ENCODE measurements at places on chromosomes 5 and 9.

DNA sequence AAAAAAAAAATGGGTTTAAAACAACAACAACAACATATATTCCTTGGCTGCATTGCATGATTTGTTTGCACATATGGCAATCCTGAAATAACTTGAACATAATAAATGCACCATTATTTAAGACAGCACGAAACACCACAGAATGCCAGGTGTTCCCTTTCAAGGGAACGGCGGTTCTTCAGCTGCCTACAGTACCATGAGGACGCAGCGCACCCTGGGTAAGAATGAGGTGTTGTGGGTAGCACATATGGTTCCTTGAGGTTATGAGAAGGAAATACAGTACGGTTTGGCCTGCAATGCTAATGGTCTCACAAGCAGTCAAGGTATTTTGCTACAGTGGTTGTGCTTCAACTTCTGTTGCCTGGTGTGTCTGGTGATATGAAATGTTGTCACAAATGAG, 174.8 kb downstream of the SLC12A2 start:
- DNase-seq = no peak

GRCh38 chr5:59519338-59519737, 374.2 kb downstream of the PDE4D start:
- DNase-seq = no peak

DNA sequence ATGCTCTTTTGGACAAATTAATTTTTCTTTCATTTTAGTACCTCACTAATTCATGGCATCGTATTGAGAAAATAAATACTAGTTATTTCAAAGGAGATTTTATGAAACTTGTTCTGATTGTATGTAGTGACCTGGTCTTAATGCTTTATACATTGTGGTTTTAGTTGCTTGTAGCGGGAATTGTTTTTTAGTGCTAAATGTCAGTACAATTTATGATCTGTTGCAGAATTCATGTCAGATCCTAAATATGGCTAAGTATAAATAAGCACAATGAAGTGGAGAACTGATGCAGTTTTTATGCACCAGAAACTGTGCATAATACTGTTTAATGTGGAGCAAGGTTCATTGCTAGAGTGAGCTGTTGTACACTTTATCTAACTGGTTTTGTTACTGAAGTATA, 308.8 kb downstream of the PJA2 start:
- no peak for DNase-seq

DNA sequence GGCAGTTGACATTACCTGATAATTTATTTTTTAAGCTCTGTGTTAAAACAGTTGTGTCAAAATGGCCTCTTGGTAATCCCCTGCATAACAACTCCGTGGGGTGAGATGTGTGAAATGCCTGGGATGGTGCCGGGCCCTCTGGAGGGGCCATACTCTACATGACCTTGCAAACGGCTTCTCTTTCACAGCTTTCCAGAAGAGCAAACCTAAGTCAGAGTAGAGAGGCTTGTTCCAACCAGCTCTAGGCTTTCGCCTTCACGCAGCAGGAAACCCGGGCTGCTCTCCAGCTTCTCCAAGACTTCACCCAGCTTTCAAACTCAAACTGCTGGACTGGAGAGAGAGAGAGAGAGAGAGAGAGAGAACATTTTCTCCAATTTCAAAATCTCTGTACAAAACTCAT, 120.1 kb downstream of the SNX18 start:
- no peak for DNase-seq

- no peak for DNase-seq
Measured at GRCh38 chr5:149072376-149072775, 9.5 kb upstream of the SH3TC2 start.

GRCh38 chr5:15191012-15191411, 309.0 kb upstream of the FBXL7 start:
- DNase-seq = no peak

- DNase-seq = no peak
Measured at GRCh38 chr5:56099346-56099745, 104.6 kb upstream of the IL6ST start.

DNA sequence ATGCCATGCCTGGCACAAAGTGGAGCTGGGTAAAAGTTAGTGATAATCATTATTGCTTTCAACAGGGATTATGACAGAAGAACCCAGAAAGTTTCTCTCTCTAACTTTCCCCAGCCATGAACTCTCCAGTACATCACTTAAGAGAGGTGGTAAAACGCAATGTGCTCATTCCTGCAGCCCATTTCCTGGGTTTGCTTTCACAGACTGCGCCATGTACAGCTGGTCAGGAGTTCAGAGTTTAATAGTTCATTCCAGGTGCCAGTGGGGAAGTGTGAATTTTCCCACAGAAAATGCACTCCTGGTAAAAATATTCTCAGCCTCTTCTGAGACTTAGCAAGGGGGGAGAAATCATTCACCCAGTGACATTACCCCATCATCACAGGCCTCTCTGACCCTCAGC, 35.5 kb downstream of the ADAM19 start:
- DNase-seq = no peak

DNA sequence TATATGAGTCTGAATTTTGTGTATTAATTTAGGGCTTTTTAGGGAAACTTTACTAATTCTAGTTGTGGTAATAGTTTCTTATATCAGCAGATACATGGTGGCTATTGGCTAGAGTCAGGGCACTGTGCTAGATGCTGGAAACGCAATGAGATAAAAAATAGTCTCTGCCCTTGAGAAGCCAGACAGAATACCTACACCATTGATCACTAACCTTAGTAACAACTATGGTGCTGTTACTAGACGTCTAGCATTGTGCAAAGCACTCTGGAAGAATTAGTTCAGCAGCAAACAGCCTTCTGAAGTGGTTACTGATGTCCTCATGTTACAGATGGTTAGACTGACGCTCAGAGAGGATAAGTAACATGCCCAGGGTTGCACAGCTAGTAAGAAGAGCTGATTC, 61.8 kb downstream of the GDA start:
- DNase-seq = no peak

DNA sequence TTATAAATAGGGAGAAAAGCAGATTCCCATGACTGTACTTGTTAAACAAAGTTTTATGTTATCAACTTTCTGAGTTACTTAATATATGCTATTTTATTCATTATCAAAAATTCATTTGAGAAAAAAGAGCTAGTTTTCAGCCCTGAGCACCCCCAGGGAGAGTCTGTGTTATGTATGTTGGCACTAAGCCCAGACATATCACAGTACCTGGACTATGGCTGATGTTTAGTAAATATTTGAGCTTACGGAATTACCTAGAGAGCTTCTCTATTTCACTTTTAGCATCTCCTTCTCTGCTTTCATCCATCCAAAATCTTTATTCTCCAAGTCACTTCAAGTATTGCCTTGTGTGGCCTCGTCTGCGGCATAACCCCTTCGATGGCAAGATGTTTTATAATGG, 225.9 kb upstream of the PCSK5 start:
- DNase-seq = no peak

- DNase-seq = peak; percentile 72
Measured at GRCh38 chr5:137822158-137822764, 45.4 kb upstream of the MYOT start.

GRCh38 chr5:14421851-14422250, 159.7 kb upstream of the OTULINL start:
- no peak for DNase-seq

DNA sequence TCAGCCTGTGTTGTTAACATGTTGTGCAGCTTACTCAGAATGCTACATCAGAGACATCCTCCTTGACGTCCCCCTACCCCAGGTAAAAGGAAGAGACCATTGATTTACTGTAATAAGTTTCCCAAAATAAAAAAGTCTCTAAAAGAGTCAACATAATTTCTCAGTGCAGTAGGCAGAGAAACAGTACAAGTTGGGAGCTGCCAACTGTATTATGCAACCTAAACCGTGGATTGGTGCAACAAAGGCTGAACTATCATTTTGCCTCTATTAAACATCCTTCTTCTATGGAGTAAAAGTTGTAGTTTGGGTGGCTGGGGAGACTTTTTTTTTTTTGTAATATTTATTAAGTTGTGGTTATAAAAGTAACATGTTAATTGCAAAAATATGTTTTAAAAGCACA, 208.0 kb downstream of the NR3C1 start:
- DNase-seq = no peak

DNA sequence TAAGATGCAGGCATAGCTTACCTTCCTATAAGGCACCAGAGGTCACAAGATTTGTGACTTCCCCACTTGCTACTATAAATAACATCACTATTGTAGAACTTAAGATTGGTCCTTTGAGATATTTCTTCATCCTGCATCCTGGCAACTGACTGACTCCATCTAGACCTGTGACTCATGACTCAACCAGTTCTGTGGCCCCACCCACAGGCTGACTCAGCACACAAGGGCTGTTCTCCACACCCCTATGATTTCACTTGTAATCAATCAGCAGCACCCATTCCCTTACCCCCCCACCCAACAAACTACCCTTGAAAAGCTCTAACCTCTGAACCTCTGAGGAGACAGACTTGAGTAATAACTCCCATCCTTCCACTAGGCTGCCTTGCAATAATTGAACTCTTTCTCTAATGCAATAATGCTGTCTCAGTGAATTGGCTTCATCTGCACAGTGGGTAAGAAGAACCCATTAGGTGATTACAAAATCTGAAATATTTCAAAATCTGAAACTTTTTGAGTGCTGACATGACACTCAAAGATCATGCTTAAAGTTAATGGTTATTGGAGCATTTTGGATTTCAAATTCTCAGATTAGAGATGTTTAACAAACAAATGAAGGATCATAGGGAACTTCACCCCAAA, 296.7 kb downstream of the ARL15 start:
- no peak for DNase-seq

GRCh38 chr9:37141015-37141414, 20.6 kb downstream of the ZCCHC7 start:
- no peak for DNase-seq

DNA sequence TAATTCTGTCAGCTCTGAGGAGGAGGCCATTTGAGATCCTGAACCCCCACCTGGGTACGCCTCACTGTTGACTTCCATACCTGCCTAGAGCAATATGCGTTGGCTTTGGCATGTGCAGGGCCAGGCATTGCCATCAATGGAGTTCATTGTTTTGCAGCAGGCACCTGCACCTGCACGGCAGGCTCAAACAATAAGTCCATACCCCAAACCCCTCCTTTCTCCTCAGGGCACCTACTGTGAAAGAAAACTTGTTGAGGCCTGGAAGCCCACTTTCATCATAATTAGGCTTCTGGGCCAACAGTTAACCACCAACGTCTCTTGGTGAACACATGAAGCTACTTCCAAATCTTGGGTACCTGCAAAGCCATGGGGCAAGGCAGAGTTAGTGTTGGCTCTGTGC, 238.7 kb downstream of the NFIB start:
- DNase-seq = no peak

DNA sequence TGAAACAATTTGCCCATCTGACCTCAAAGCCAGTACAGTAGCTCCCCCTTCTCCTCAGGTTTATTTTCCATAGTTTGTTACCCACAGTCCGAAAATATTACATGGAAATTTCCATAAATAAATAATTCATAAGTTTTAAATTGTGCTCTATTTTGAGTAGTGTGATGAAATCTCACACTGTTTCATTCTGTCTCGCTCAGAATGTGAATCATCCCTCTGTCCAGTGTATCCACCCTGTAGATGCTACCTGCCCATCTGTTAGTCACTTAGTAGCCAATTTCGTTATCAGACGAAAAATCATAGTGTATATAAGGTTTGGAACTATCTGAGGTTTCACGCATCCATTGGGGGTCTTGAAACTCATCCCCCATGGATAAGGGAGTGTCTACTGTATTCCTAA, 100.7 kb upstream of the IL7R start:
- no peak for DNase-seq

- DNase-seq = peak; percentile 79
Measured at GRCh38 chr9:132575005-132575609, 7.3 kb upstream of the BARHL1 start.

- no peak for DNase-seq
Measured at GRCh38 chr9:107112707-107113243, 170.3 kb upstream of the RAD23B start.

DNA sequence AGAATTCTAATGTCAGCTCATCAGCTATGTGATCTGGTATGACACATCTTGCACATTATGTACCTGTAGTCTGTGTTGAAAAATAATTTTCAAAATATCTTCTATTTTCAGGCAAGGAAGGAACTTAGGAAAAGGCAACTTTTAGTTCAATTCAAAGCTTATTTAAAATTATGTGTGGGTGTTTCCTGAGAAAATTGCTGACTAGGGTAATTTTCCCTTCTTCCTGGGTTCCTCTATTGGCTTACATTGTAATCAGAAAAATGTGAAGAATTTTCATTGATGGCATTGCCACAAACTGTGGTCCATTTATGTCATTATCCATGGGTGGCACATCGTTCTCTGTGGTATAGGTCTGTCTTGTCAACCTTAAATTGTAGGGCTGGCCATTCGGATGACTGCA, 328.7 kb upstream of the SGCD start:
- no peak for DNase-seq

DNA sequence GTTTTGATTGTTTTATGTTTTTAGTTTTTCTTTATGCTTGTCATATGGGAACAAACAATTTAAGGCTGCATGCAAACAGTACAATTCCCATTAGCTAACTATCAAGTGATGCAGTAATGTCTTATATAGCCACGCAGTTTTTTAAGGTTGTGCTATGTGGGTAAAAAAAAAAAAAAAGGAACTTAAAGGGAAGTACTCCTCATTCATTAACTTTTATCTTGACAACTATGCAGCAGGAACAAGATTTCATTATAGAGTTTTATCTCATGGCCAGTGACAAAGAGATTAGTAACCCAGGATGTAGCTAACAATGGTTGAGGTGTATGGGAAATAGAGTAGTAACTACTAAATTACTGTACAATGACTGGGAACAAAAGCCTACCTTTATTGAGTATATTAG, 1008.2 kb upstream of the CDH9 start:
- DNase-seq = no peak

- no peak for DNase-seq
Measured at GRCh38 chr9:124467410-124468060, 17.3 kb downstream of the ADGRD2 start.

DNA sequence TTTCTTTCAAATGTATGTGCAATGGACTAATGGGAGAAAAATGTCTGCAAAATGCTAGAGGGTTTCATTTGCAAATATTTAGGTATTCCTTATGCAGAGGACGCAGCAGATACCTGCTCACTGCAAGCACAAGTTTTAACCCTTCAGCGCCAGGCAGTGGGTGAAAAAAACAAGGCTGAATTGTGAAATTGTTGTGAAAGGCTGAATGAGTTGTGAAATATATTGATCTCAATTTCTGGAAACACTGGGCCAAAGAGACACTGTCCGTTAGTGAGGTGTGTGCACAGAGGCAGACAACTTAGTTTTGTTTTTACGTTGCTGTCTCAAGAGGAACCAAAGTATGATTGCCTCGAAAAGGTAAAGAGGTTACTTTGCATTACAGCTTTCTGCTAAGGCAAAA, 18.8 kb downstream of the FUBP3 start:
- DNase-seq = no peak

DNA sequence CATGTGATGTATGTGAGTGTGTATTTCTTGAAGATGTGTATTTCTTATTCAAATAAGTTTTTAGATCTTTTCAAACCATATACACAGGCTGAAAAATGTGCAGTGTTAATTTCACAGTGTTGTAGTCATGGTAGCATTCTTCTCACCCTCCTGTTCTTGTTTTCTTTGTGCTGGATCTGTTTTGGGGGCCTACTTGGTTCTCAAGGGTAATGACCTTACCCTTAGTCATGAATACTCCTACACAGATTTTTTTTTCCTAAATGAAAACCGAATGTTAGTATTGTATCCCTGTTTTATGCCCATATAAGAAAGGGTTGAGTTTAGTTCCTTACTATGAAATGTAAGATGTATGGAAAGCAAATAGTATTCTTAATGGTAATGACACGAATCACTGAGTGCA, 88.0 kb downstream of the SLC44A1 start:
- DNase-seq = no peak
